NCI-H2171 treated with DMSO at 0.1 percent for 48 hours (cell line): ENCODE measurements at places on chromosomes 1 and 21.

DNA sequence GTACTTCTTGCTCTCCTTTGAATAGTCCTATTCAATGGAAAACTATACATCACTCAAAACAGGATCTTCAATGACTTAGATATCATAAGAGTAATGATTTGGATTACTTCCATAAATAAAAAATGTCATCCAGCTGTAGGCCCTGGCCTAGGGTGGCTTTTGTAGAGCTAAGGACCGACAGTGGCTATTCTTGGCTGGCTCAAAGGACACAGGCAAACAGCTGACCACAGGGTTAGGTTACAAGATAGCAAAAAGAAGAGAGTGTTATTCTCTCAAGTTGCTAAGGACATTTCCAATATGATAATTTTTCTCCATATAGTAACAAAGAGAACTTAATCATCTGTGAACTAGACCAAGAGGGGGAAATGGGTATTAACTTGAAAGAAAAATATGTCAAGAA lies 495.1 kb downstream of the PLPP3 start:
- no peak for DNase-seq

GRCh38 chr1:224343679-224344078 lies 13.0 kb upstream of the CNIH4 start:
- no peak for DNase-seq

- DNase-seq, result no peak
Observed at GRCh38 chr1:28822799-28823198, 10.8 kb downstream of the OPRD1 start.

- no peak for DNase-seq
Observed at GRCh38 chr1:17567582-17567981, 28.1 kb downstream of the ARHGEF10L start.

DNA sequence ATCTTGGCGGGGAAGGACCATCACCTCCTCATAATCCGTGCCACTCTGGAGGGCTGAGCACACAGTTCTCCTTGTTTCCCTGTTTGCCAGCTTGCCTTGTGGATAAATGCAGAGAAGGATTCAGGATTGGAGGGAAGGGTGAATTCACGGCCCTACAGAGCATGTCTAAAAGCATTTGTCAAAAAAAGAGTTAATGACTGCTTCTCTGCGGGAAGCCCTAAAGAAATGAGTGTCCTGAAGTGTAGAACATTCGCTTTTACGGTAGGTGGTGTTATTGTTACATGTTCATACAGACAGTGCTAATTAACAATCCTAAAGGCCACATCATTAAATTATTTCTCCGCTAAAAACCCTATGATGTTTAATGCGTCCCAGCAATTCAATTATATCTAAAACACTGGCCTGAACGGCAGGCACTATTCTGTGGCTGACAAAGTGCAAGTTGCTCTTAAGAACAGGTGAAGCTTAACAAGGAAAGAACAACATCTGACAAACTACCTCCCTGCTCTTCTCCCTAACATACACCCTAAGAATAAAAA lies 112.3 kb upstream of the NFIA start:
- no peak for DNase-seq

- DNase-seq, result no peak
Observed at GRCh38 chr1:11053758-11054137, 6.1 kb downstream of the SRM start.

- DNase-seq, result no peak
Observed at GRCh38 chr1:22350924-22351767, 100.5 kb upstream of the ZBTB40 start.

GRCh38 chr1:182681568-182681912 lies 2.8 kb downstream of the RGS8 start:
- DNase-seq, result no peak
